ENCODE measurements at places on chromosomes 5 and 9.

GRCh38 chr9:101072259-101072658 is 43.7 kb downstream of the PLPPR1 start:
- no peak for DNase-seq

DNA sequence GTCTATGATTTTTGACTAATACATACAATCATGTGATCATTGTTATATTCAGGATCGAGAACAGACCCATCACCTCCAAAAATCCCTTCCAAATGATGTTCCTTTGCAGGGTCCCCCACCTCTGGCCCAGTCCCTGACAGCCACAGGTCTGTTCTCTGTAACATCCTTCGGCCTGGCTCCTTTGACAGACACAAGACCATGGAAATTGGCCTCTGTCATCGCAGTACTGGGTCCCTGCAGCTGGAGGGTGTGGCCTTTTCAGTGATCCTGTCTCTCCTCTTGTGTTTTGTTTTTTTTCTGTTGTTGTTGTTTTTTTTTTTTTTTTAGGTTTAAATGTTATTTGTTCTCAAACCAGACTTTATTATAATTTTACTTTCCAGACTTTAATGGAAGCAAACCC is 27.4 kb upstream of the ANKRD33B start:
- no peak for DNase-seq

DNA sequence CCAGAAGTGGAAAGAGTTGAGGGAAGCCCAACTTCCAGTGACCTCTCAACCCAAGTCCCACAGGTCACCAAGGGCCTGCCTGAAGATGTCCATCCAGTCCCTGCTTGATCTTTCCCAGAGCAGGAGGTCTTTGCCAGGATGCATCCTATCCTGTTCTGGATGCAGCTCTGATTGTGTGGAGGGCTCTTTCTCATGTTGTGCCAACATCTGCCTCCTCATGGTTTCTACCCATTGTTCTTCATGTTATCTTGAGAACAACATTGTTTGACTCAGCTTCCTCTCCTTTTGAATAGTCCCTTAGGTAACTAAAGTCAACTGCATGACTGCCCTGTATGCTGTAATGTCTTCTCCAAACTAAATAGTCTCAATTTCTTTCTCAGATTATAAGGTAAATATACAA is 169.3 kb downstream of the CCDC192 start:
- DNase-seq = no peak

- DNase-seq = no peak
Observed at GRCh38 chr9:129404621-129405020, 216.3 kb downstream of the C9orf50 start.

- DNase-seq = no peak
Observed at GRCh38 chr5:132466433-132467286, 23.9 kb downstream of the IRF1 start.

- no peak for DNase-seq
Observed at GRCh38 chr5:81151546-81151945, 81.6 kb upstream of the CKMT2 start.

- DNase-seq = no peak
Observed at GRCh38 chr5:143019614-143020515, 249.7 kb downstream of the ARHGAP26 start.

GRCh38 chr9:117034866-117035265 is 347.8 kb downstream of the TRIM32 start:
- no peak for DNase-seq

Measured in fibroblast of the conjunctiva (primary cell).